ENCODE measurements at places on chromosomes 1 and 21.

GRCh38 chr1:54273795-54274163 is 73.8 kb downstream of the MRPL37 start:
- DNase-seq, result no peak

GRCh38 chr1:1163538-1164070 is 10.1 kb upstream of the TTLL10 start:
- no peak for DNase-seq

DNA sequence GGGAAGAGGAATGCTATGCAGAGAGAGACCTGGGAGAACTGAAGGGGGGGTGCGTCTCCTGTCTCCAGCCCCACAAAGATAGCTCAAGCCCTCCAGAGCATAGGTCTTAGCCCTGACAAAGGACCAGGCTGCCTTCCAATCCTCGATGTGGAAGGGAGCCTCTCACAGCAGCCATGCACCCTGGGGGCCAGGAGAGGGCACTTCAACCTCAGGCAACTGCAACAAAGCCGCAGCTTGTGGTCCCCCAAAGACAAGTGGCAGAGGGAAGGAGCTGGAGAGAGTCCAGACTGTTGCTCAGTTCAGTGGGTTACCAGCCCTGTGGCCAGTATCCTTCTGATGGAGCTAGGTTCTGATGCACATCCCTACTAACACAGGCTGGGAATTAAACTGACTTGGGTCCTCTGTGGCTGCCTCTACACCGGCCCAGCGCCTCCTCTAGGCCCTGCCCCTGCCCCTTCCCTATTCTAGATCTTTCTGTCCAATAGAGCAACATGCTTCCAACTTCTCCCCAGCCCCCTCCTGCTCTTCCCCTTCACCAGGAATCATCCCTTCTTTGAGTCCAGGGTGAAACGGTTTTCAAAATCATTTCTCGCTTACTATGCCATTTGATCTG is 100.7 kb upstream of the SPATA6 start:
- DNase-seq, result no peak

DNA sequence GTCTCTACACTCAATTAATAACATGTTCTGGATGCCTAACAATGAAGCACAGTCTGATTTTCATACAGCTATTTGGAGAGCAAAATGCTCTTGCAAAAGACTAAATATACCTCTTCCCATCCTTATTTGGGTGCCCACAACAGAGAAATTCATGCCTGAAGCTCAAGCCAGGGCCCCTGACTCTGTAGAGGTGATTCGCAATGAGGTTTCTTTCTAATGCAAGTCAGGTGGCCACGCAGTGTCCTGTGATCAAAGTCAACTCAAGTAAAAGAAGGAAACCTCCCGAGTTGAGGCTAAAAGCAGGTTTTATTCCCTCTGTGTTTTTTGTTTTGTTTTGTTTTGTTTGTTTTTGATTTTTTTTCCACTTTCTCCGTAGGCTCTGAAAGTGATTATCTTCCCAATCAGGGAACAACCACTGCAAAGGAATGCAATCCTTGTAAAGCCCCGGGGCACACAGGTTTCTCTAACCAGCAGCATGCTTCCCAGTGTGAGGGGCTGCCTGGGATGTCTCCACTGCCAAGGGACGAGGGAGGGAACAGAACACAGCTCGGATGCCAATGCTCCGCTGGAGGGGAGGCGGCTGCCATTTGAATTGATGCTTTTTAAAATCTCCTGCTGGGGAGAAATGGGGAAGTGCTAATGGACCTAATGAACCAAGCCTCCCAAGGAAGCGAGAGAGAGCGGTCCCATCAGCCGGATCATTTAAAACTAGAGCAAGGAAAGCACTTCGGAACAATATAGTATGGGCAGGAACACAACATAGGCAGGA is 73.8 kb upstream of the SSX2IP start:
- DNase-seq, result no peak

- no peak for DNase-seq
Observed at GRCh38 chr1:245552331-245552730, 397.5 kb downstream of the KIF26B start.

DNA sequence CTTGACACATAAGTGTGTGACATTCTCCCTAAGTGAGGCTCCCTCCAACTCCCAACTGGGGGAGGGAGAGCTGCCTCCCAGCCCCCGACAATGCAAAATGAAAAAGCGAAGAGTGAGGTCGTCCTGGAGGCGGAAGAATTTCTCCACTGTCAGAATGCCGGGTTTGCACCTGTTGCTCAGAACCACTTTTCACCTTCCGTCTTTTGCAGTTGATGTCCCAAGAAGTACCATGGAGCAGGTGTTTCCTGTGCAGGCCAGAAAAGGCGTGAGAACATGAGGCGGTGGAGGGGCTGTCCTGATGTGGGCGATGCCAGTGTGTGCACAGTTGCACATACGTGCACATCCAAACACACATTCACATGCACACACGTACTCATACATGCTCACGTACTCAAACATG is 158.6 kb upstream of the AJAP1 start:
- DNase-seq, result no peak

- no peak for DNase-seq
Observed at GRCh38 chr21:40255518-40256444, 388.5 kb downstream of the PCP4 start.

GRCh38 chr1:92134331-92134730 is 54.2 kb downstream of the BTBD8 start:
- no peak for DNase-seq

- DNase-seq, result no peak
Observed at GRCh38 chr1:109112056-109112651, 1.8 kb upstream of the ELAPOR1 start.

DNA sequence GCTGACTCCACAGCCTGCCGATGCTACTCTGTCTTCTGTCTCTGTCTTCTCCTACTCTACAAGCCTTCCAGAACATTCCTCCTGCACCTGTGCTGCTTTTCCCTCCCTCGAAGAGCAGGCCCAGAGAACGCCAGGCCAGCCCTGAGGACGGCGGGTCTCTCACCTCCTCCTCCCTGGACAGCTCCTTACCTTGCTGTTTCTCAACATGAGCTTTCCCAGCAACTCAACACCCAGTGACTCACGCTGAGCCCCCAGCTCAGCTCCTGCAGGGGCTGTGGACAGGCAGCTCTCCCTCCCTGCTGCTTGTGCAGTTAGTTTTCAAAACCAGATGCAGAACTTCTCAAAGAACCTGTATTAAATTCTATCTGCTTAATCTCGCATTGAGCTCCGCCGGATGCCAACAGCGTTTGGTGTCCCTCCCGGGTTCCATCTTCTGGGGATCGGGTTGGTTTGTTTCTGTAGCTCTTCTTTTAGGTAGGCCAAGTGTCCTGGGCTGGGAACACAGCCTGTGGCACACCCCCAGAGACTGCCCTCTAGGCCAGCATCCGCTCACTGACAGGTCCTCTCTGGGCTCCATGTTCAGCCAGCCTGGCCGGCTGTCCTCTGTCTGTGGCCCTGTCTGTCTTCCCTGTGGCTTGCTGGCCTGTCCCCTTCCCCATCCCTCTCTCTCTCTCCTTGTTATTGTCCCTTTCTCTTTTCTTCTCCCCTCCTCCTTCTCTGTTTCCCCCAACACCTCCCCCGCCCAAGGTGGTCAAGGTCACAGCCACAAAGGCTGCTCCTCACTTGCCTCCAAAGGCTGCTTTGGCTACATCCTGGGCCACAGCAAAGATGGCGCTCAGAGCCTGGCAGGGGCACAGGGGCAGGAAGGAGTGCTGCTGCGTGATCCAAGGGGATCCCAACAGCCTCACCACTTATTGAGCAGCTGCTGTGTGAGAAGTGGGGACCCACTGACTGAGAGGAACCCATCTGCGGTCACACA is 391.0 kb downstream of the MATN1 start:
- no peak for DNase-seq

DNA sequence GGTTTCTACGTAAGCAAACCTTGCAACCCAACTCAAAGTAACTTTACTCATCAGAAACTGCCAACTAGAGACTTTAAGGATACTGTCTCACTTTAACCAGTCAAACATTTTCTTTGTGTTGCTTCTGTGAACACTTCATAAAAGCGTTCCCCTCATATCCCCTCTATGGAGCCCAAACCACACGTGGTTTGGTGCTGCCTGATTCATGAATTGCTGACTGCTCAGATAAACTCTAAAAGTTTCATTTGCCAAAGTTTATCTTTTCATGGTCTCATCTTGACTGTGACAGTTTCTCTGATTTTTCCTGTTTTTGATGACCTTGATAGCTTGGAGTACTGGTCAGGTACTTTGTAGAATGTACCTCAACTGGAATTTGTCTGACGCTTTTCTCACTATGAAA is 14.6 kb upstream of the RWDD3 start:
- no peak for DNase-seq

DNA sequence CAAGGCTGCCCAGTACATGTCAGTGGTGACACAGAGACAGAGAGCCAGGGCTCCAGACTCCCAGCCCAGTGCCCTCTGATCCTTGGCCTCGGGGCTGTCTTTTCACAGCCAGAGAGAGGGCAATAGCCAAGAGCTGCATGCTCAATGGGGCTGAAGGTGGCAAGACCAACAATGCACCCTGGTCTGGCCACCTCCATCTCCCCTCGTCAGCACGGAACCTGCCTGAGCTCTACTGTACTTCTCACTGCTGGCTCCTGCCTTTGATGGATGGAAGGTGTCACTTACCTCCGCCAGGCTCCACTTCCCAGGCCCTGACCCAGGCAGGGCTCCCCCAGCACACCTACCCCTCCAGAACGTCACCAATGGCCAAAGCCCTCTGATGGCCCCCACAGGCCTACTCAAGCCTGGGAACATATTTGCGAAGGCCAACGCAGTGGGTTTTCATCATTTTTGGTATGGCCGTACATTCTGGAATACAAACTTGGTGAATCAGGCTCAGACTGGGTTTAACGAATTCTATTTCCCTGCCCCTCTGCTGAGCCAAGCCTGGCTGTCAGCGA is 88.1 kb downstream of the DMRTB1 start:
- no peak for DNase-seq

DNA sequence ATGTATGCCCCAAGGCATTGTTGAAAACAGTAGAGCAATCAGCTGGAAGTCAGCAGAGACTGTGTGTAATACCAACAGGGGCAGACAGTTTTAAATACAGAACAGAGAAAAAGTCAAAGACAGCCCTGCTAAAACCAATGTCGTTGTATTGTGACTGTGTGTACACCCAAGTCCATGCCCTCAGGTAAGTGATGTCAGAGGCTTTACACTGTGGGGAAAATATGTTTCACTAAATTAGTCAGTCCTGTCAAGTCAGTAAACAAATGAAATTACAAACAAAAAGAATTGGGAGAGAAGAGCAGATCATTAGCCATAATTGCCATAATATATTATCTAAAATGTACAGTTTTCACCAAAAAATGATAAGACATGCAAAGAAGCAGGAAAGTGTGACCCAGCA is 2.4 kb upstream of the CYP2J2 start:
- no peak for DNase-seq

DNA sequence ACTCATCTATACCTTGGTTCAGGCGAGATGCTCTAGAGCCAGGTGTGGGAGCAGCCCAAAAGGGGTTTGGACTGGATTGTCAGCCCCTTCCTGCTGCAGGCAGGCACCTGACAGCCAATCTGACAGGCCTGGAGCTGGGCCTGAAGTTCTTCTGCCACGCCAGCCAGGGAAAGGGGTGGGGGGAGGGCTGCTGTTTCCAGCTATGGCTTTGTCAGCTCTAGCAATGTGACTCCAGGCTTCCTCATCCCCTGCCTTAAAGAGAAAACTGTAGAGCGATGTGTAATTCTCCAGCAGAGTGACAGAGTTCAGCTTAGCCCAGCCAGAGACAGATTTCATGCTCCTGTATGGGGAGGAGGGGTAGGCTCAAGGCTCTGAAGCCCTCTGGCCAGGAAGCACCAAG is 30.3 kb downstream of the WNT4 start:
- DNase-seq, result no peak

- DNase-seq, result no peak
Observed at GRCh38 chr1:211828584-211829342, 1.8 kb downstream of the LPGAT1 start.

DNA sequence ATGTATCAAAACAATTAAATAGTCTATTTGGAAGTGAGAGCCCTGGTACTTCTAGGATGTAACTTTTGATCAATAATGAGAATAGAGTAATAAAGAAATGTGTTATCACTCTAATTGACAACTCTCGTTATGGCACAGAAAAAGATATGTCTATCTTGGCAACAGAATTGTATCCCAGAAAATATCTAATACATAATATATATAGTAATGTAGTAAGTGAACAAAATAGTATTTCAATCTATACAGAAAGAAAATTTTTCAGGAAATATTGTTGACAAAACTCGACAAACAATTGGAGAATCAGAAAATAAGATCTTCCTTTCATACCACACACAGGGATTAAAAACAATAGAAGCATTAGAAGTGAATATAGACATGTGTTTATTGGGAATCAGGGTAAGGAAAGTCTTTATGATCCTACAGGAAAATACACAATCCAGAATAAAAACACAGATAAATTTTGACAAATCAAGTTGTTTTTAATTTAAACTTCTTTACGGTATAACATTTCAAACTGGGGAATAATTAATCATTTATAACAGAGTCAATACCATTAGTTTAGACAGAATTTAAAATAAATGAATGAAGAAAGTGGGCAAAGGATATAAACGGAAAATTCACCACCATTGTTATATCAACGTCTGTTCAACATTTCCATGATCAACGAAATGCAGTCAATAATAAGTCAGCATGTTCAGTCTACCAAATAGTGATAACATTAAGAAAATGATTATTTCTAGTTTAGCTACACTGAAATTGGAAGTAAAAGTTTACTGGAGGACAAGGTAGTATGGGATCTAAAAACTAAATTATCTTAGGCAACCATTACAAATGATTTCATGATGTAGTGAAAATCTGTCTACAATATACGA is 1526.5 kb upstream of the TPTE start:
- no peak for DNase-seq

DNA sequence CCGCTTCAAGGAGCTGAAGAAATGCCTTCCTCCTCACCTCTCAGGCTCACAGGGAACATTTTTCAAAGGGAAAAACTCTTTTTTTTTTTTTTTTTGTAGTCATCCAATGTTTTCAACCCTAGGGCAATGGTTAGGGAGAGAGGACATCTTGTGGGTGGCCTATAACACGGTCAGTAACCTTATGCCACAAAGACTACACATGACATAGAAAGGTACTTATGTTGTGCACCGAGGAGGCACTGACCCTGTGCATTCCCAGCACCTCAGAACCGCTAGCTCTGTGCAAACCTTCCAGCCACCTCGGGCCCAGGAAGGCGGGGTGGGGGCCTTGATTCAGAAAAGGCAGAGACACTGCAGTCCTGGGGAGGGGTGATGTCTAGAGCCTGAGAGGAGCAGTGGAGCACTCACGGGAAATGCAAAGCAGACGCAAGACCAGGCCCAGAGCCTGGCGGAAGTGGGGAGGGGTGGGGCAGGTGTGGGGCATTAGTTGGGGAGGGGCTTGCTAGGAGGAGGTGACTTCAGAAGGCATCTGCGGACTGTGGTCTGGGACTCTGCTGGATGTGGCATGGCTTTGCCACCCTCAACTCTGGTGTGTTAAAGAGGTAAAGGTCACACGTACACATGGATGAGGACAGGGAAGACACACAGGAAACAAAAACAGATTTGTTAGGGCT is 68.6 kb downstream of the MDM4 start:
- no peak for DNase-seq

- peak; percentile 83 for DNase-seq
Observed at GRCh38 chr21:44958471-44959191, 18.8 kb downstream of the SLX9 start.

GRCh38 chr1:53715478-53715877 is 23.5 kb downstream of the GLIS1 start:
- DNase-seq, result no peak

GRCh38 chr21:45954261-45954660 is 27.3 kb upstream of the COL6A1 start:
- DNase-seq, result no peak
